ENCODE measurements at places on chromosomes 12 and 14.

DNA sequence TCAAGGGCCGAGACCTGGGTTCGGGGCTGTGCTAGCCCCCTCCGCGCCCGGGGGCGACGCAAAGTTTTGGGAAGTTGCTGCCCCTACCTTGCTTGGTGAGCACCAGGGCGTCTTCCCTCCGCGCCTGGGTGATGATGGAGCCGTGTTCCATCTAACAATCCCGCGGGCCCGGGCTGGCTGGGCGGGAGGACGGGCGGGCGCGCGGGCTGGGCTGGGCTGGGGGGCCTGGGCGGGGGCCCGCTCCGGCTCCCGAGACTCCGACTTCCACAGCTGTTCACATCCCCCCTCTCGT is 298 bp downstream of the CTDSP2 start:
- no peak for DNase-seq

DNA sequence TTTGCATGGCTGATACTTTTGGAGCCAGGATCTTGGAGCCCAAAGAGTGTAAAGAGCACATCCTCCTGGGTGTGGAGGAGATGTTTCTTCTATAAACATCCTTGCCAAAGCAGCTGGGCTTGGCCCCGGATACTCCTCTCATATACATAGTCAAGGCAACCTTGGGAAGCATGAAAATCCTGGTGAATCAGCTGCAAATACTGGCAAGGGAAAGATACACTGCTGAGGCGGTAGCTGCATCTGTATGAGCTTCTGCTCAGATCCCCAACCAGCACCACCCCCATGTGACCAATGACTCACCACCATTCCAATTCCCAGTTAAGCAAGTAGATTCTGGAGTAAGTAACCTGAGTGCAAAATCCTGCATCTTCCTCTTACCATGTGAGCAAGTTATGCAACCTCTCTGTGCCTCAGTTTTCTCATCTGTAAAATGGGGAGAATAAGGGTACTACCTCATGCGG is 567.4 kb downstream of the MED13L start:
- DNase-seq: no peak

GRCh38 chr12:61713121-61713520 is 547.1 kb upstream of the USP15 start:
- no peak for DNase-seq

DNA sequence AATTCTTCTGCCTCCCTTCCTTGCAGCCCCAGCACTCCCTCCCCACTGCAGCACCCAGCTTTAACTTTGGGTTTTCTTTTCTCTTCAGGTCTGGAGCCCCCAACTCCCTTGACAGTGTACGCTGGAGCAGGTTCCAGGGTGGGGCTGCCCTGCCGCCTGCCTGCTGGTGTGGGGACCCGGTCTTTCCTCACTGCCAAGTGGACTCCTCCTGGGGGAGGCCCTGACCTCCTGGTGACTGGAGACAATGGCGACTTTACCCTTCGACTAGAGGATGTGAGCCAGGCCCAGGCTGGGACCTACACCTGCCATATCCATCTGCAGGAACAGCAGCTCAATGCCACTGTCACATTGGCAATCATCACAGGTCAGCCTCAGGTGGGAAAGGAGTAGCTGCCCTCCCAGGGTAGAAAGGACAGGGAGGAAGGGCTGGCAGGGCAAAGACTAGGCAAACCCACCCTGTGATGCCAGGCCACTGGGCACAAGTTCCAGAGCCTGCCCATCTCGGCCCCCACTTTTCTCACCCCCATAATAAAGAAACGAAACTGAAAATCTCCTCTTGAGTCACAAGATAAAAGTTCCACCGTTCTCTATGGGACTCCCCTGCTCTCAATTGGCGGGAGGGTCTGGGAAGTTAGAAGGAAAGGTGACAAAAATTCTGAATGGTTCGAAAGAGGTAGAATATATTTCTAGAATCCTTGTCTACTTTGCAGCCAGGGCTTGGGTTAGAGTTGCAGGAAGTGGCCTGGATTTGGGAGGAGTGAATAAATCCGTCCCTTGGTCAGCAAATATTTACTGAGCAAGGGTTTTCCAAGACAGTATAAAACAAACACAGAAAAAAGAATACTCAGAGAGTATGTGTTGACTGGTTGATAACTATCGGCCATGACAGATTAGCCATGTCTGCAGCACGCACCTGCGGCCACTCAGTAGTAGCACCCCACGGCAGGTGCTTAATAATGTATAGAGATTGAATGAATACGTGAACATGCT is 3.2 kb downstream of the LAG3 start:
- DNase-seq: no peak

- DNase-seq: no peak
Observed at GRCh38 chr14:81176241-81176640, 44.5 kb downstream of the GTF2A1 start.

DNA sequence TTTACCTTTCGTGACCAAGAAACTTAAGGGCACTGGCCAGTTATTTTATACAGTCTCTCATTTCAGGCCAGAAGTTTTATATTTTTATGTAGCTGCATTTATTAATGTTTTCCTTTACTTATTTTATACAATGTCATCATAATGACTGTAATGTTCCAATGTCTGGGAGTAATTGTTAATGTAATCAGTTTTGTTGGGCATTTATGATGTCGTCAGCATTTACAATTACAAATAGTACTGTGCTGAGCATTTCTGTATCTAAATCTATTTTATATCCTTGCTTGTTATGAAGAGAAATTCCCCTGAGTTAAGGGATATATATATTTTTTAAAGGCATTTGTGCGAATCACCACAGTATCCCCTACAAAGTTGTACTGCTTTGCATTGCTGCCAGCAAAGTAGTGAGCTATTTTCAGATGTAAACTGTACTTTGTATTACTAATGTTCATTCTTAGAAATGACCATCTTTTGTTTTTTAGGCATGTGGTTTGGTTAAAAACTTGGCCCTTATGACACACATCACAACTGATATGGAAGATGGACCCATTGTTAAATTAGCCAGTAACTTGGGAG is 74.4 kb downstream of the POLR3B start:
- no peak for DNase-seq

GRCh38 chr12:94750864-94751263 is 100.5 kb upstream of the TMCC3 start:
- no peak for DNase-seq

GRCh38 chr12:43736927-43737440 is 21.6 kb downstream of the PUS7L start:
- no peak for DNase-seq

- no peak for DNase-seq
Observed at GRCh38 chr14:59511916-59512575, 27.7 kb downstream of the JKAMP start.

DNA sequence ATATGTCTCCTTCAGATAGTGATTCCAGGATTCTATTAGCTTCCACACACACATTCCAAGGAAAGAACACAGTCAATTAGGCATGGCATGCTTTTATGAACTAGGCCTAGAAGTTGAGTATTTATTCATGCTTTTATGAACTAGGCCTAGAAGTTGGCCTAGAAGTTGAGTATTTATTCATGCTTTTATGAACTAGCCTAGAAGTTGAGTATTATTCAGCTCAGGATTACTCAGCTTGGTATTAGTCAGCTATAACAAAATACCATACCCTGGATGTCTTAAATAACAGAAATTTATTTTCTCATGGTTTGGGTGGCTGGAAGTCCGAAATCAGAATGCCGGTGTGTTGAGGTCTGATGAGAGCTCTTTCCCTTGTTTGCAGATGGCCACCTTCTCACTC is 442.7 kb upstream of the FLRT2 start:
- DNase-seq: no peak

GRCh38 chr14:61379639-61380184 is 58.3 kb downstream of the PRKCH start:
- DNase-seq: no peak

DNA sequence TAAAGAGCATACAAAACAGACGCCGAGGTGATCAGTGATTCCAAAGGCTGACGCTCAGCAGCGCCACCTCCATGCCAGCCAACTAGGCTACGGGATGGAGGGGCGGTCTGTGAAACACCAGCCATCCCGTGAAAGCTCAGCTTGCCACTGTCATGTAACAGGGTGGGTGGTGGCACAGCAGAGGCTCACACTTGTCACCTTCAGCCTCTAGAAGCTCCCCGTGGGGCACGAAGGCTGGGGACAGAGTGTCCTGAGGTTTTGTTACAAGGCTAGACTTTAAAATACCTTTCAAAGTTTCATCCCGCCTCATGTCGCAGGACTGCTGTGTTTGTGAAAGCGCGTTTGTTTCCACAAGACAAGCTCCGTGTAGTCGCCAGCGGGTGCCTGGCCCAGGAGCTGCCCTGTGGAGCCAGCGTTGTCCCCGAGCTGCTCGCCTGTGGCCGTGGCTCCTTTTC is 20.7 kb downstream of the XRCC3 start:
- no peak for DNase-seq

DNA sequence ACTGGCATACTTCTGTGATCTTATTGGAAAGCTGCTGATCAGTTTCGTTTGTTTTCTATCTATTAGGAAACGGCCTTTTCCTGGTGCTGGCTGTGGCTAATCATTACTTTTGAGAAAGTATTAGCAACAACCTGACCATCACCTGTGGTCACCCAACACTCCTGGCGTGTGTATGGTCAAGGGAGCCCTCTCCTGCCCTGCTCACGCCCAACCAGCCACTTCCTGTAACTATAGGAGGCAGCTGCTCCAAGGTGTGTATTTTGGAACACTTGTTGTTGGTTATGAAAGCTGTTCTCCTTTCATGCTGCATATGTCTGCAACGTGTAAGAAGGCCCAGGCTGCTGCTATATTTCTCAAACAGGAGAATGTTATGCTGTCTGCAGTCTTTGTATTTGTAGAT is 1582.8 kb downstream of the AACS start:
- no peak for DNase-seq

DNA sequence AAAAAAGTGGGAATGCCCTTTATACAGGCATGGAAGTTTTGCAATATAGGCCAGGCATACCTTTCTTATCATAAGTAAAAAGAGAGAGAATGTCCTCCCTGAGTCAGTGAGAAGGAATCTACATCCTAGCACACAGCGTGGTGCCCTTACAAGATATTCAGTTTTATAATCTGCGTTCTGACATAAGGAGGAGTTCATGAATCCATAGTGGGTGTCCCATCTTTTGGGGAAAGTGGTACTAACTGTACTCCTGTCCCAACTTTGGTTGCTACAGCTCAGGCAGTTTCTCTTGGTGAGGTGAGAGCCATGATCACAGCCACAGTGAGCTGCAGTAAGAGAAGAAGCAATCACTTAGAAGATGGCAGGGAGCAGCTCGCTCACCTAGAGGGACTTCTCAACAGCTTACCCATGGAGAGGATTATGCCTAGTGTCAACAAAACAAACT is 332.9 kb downstream of the BCAT1 start:
- DNase-seq: no peak

DNA sequence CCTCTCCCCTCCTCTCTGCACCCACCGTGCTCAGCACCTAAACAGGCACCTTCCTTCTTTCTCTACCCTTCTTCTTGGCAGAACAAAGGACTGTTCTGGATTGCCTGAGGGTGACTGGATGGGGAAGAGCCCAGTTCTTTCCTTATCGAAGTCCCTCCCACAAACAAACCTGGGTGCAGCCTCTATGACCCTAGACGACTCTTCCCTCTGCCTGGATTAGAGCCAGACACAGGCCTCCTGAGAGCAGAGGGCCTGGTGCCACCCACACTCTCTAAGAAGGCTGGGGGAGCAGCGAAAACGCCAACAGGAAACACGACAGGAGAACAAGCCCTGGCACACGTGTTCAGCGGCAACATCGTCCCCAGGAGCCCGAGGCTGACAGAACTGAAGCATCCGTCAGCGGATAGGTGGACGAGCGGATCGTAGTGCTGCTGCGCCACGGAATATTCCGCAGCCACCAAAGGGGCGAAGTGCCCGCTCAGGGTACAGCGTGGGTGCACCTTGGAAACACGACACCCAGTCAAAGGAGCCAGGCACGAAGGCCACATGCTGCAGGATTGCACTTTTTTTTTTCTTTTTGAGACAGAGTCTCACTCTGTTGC is 38.0 kb downstream of the RIMBP2 start:
- DNase-seq: no peak

- DNase-seq: peak; percentile 6
Observed at GRCh38 chr12:66716522-66716921, 37.6 kb upstream of the GRIP1 start.

DNA sequence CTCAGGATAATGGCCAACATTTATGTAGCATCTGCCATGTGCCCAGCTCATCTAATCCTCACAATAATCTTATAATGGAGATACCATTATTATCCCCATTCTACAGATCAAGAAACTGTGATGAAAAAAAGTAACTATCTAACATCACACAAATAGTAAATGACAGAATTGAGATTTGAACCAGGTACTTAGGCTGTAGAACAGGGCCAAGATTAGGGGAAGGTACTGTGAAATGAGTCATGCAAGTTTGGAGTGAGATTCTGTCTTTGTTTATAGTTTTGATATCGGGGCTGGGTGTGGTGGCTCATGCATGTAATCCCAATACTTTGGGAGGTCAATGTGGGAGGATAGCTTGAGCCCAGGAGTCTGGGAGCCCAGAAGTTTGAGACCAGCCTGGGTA is 1.3 kb upstream of the GNPTAB start:
- DNase-seq: no peak

GRCh38 chr12:90216815-90217214 is 508.2 kb upstream of the ATP2B1 start:
- no peak for DNase-seq

- no peak for DNase-seq
Observed at GRCh38 chr14:75044752-75045151, 6.5 kb downstream of the MLH3 start.

- no peak for DNase-seq
Observed at GRCh38 chr12:124736115-124737039, 127.3 kb downstream of the SCARB1 start.

DNA sequence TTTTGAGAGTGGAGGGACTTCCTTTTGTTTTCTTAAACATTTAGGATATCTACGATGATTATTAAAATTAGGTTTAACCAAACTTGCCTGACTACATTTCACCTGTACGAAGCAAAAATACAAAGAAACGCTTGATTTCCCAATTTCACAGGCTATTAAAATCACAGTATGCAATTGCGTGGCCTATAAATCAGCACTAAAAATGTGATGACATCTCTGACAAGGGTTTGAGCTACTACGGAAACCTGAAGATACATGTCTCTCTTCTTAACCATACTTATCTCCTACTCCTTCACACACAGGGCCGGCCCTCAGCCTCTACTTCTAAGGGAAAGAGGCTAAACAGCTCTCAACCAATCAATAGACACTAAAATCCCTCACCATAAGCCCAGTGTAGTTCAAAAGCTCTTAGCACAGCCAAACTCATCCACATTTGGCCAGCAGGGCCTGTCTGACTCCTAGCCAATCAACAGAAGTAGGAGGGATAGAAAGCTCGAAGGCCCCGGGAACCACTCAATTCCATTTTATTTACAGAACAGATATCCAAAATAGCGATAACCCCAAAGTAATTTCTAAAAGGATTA is 137.3 kb downstream of the FOXN3 start:
- DNase-seq: no peak

Data from activated naive CD8-positive, alpha-beta T cell treated with anti-CD3 and anti-CD28 coated beads, Interleukin-2, amount 50 U/mL, for 16 hours (primary cell).